ENCODE measurements at places on chromosomes 2 and 18.
A peak's percentile ranks its signal among the peaks of the same experiment; 100 is the strongest.

DNA sequence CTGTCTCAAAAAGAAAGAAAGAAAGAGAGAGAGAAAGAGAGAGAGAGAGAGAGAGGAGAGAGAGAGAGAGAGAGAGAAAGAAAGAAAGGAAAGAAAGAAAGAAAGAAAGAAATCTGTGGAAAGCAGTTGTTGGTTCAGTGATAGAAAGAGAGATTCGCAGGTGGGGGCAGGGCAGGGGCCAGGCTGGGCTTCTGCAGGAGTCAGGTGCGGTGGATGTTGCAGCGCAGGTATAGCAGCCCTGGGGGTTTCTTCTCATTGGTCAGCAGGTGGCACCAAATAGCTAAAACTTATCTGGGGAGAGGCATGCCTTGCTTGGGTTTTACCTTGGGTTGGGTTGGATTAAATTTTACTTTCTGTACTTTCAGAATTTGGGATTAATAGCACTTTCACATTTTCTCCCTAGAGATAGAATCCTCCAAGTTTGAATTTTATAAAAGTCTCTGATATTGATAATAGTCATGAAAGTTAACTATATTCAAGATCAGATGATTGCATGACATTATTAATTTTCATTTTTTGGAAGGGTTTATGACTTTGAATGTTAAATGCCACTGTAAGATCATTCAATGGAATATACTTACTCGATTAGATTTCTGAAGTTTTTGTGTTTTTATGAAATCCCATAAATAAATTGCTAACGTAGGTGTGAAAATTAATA, 66.6 kb downstream of the SPTBN1 start:
- no peaks in the 10 kb centered on the region for H3K4me1 ChIP-seq
- no peak overlapping the region for H3K4me3 ChIP-seq
- no peak overlapping the region for H3K27ac ChIP-seq
- peak; percentile 50 for DNase-seq
- peaks cover 3% of the 10 kb centered on the region for H3K36me3 ChIP-seq

- H3K4me3 ChIP-seq = no peak overlapping the region
- DNase-seq = no peak
- H3K4me1 ChIP-seq = peaks cover 6% of the 10 kb centered on the region
- no peaks in the 10 kb centered on the region for H3K27me3 ChIP-seq
- H3K36me3 ChIP-seq = no peaks in the 10 kb centered on the region
Observed at GRCh38 chr2:80231421-80231820, 73.1 kb downstream of the LRRTM1 start.

DNA sequence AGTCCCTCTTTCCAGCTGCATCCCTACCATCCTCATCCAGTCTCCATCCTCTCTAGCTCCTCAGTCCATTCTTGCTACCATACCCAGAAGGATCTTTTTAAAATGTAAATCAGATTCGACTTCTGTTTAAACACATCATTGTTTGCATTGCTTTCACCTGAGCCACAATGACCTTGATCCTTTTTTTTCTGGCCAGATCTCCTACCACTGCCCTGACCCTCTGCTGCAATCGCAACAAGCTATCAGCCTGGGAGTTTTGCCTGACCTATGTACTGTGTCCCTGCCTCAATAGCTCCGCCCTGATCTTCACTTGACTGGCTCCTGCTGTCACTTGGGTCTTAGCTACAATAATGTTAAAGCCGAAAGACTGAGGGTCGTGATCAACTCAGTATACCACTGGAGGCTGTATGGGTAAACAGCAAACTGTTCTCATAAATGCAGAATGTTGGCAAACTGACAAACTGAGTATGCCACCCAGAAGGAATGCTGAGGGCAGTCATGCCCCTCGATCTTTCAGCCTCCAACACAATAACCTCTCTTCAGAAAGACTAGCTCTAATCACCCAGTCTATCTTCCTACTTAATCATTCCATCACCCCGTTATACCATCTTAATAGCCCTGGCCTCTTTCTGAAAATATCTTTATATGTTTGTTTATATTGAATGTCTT, 2.6 kb upstream of the RBM43 start:
- DNase-seq = no peak
- H3K4me3 ChIP-seq = no peak overlapping the region
- no peaks in the 10 kb centered on the region for H3K36me3 ChIP-seq
- H3K27me3 ChIP-seq = no peaks in the 10 kb centered on the region

- H3K27ac ChIP-seq = no peak overlapping the region
- H3K27me3 ChIP-seq = no peaks in the 10 kb centered on the region
- no peak for DNase-seq
Observed at GRCh38 chr2:119823734-119824334, 64.1 kb downstream of the PTPN4 start.

DNA sequence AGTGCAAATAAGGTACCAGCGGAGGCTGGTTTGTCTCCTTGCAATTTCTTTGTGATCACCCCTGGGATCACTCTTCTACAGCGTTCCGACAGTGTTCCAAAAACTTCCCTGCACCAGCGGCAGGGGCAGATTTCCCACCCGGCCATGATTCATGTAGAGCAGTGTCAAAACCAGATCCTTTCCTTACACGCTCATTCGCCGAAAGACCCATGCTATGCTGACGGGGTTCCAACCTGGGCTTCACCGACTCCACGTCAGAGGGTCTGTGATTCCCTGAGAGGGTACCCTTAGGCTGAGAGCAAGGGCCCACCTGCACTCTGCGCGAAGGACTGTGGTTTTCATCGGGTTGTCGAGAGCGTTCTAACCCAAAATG, 423 bp upstream of the TTC27 start:
- no peaks in the 10 kb centered on the region for H3K4me1 ChIP-seq
- no peaks in the 10 kb centered on the region for H3K27me3 ChIP-seq
- no peaks in the 10 kb centered on the region for H3K36me3 ChIP-seq
- H3K27ac ChIP-seq = peak overlapping the region; percentile 66

DNA sequence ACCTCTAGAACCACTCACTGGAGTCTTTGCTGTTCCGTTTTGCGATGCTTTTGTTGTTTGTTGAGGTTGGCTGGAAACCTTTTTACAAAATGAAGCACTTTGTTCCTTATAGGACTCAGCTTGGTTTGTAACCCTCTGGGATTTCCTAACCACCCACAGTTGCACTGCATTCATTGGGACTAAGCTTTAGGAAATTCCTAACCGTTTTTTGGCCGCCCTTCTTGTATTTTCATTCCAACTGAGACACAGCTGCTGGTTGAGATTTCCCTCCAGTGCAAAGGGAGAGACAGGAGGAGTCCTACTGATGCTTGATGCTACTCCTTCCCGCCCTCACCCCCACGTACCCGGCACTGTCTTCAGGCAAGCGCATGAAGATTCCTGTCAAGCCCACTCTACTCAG, 6.1 kb upstream of the DIPK1C start:
- H3K27me3 ChIP-seq = peaks cover 5% of the 10 kb centered on the region
- H3K27ac ChIP-seq = no peak overlapping the region
- H3K36me3 ChIP-seq = no peaks in the 10 kb centered on the region

DNA sequence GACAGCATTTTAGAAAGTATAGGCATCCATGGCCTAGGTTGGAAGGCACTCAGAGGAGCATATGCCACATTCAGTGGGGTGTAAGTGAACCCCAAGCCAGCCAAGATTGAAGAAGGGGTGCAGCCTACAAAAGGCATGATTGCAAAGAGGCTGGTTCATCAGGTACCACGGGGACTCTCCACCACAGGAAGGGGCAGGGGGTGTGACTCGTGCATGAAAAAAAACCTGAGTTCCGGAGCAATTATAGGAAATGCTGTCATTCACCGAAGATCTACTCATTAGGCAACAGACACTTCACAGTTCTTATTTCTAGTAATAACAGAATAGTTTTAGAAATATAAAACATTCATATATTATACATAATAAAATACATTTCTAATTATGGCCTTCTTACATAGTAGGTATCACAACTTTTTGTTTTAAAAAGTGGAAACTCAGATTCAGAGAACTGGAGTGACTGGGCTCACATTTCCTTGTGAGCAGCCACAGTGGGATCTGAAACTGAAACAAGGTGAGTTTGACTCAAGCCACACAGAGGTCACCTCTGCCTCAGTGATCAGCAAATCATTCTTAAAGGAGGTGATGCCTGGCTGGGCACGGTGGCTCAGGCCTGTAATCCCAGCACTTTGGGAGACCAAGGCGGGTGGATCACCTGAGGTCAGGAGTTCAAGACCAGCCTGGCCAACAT, 188.4 kb upstream of the GYPC start:
- no peaks in the 10 kb centered on the region for H3K27me3 ChIP-seq
- no peak overlapping the region for H3K4me3 ChIP-seq
- H3K36me3 ChIP-seq = no peaks in the 10 kb centered on the region
- no peak for DNase-seq
- no peaks in the 10 kb centered on the region for H3K4me1 ChIP-seq

DNA sequence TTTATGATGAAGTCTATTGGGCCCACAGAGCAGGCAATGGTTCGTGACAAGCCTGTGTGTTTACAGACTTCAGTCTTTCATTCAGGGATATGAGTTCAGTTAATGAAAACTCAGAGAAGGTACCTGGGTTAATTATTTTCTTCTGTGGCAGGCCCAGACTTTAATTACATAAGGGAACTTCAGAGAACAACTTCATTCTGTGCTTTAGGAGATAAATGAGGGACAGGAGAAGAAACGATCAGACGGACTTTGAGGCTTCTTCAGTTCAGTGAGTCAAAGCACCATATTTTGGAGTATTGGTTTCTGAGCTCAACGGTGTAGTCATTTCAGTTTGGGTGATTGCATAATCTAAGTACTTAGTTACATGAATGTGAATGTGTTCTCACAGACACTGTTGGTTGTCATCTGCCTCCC, 203.0 kb upstream of the KCNJ3 start:
- H3K27me3 ChIP-seq = no peaks in the 10 kb centered on the region
- H3K27ac ChIP-seq = no peak overlapping the region
- no peaks in the 10 kb centered on the region for H3K36me3 ChIP-seq

DNA sequence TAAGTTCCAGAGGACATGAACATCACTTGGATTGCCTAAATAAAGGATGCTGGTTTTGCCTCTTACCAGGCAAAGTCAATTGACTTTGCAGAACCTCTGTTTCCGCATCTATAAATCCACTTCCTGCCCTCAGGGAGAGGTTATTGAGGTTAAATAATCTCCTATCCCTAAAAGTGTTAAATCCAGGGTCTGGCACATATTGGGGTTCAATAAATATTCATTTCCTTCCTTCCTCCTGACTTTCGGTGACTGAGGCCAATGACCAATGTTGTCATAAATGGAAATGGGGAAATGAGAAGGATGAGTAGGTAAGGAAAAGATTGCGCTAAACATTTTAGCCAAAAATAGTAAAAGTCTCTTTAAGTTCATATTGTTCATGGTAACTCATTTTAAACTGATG, 16.0 kb downstream of the BCL2 start:
- DNase-seq = no peak
- H3K27me3 ChIP-seq = no peaks in the 10 kb centered on the region
- H3K36me3 ChIP-seq = no peaks in the 10 kb centered on the region
- H3K27ac ChIP-seq = no peak overlapping the region
- H3K4me1 ChIP-seq = no peaks in the 10 kb centered on the region

- H3K4me1 ChIP-seq = no peaks in the 10 kb centered on the region
- DNase-seq = no peak
- H3K27ac ChIP-seq = no peak overlapping the region
- H3K4me3 ChIP-seq = no peak overlapping the region
- H3K27me3 ChIP-seq = no peaks in the 10 kb centered on the region
- H3K36me3 ChIP-seq = no peaks in the 10 kb centered on the region
Observed at GRCh38 chr2:65901756-65902155, 469.4 kb upstream of the SPRED2 start.

DNA sequence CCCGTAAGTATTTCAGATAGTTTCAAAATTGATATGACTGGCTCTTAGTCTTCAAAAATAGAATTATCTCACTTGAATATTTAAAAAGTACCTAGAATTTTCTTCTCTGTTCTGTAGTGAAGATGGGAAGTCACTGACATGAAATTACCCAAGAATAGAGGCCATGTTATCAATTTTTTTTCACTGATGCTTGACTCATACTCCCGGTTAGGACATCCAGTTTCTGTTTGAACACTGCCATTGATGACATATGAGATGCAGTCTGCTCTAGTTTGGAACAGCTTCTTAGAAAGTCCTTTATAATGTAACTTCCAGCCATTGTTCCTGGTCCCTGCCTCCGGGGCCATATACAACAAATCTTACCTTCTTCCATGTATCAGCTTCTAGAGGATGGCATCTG, 26.0 kb downstream of the MAP3K20 start:
- no peak for DNase-seq
- no peaks in the 10 kb centered on the region for H3K36me3 ChIP-seq
- H3K4me3 ChIP-seq = no peak overlapping the region
- no peaks in the 10 kb centered on the region for H3K27me3 ChIP-seq
- H3K27ac ChIP-seq = no peak overlapping the region

- H3K4me1 ChIP-seq = no peaks in the 10 kb centered on the region
- H3K27me3 ChIP-seq = no peaks in the 10 kb centered on the region
- no peaks in the 10 kb centered on the region for H3K36me3 ChIP-seq
- no peak overlapping the region for H3K4me3 ChIP-seq
Observed at GRCh38 chr2:40690036-40690435, 238.1 kb upstream of the SLC8A1 start.

DNA sequence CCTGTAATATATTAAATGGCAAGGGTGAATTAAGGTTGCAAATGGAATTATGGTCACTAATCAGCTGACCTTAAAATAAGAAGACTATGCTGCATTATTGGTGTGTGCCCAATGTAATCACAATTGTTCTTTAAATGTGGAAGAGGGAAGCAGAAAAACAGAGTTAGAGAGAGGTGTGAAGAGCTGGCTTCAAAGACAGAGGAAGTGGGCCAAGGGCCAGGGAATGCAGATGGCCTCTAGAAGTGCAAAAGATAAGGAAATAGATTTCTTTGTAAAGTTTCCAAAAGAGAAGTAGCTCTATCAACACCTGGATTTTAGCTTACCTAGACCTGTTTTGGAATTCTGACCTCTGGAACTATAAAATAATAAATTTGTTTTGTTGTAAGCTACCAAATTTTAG, 276.0 kb downstream of the LRRTM1 start:
- no peak overlapping the region for H3K4me3 ChIP-seq
- DNase-seq = no peak
- H3K27ac ChIP-seq = no peak overlapping the region
- no peaks in the 10 kb centered on the region for H3K36me3 ChIP-seq
- H3K27me3 ChIP-seq = no peaks in the 10 kb centered on the region
- no peaks in the 10 kb centered on the region for H3K4me1 ChIP-seq

DNA sequence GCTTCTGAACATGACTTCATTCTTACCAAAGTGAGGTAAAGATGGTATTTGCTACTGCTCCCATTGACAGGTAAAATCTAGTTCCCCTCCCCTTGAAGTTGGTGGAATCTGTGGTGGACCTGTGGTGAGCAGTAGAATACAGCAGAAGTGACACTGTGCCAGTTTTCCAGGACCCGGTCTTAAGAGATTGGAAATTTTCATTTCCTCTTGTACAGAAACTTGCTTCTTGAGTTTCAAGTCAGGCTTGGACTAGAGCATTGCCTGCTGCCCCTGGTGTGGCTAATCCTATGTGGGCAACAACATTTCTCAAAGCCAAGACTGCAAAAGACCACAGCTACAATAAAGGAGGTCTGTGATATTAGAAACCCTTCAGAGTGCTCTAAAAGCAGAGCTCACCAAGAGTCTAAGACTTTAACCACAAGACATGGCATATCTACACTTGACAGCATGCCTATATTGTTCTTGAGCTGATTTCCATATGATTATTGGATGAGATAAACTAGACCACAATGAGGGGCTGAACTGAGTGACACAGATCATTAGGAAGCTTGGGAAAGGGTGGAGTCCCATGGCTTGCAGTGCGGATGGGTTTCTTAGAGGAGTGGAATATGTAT, 458.1 kb downstream of the BCL11A start:
- DNase-seq = no peak
- no peaks in the 10 kb centered on the region for H3K27me3 ChIP-seq
- no peaks in the 10 kb centered on the region for H3K36me3 ChIP-seq
- H3K4me1 ChIP-seq = peaks cover 4% of the 10 kb centered on the region
- no peak overlapping the region for H3K4me3 ChIP-seq

Data from H1 (cell line).